ENCODE measurements at places on chromosomes 16 and 17.

DNA sequence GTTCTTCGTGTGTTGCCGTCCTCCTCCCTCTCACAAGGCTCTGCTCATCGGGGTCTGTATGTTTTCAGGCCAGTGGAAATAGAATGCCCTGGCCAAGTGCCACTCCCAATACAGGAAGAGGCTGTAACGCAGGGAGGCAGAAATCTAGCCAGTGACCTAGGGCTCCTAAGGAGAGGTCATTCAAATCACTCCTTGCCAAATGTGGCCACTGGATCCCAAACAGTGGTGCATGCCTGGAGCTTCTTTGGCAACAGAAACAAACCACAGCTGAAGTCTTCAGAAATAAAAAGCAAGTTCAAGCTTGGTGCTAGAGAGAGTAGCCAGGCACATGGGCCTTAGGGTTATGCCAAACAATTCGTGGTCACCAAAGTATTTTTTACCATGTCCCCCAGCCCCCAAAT is 66.1 kb downstream of the SMG6 start:
- no peak for DNase-seq

- DNase-seq, result no peak
Measured at GRCh38 chr16:64989050-64989449, 132.8 kb downstream of the CDH11 start.

- DNase-seq, result no peak
Measured at GRCh38 chr17:77446940-77447634, 306.3 kb downstream of the SEC14L1 start.

DNA sequence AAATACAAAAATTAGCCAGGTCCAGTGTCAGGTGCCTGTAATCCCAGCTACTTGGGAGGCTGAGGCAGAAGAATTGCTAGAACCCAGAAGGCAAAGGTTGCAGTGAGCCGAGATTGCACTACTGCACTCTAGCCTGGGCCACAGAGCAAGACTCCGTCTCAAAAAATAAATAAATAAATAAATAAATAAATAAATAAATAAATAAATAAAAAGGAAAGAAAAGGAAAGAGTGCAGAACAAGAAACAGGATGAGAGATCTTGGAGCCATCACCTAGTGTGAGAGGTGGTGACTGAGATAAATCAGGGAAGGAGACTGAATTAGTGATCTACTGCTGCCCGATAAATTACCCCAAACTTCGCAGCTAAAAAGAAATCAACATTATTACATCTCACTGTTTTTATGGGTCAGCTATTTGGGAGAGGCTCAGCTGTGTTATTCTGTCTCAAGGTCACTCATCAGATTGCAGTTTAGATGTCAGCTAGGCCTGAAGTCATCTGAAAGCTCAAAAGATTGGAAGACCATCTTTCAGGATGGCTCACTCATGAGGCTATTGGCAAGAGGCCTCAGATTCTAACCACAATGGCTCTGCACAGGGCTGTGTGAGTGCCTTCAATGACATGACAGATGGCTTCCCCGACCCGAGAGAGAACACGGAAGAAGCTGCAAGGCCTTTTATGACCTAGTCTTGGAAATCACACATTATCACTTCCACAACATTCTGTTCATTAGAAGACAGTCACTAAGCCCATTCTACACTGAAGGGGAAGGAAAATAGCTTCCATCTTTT is 66.4 kb downstream of the CMC2 start:
- DNase-seq, result no peak

GRCh38 chr16:27721531-27722181 is 171.7 kb downstream of the KATNIP start:
- no peak for DNase-seq

All from NCI-H1092 treated with DMSO at 0.1 percent for 48 hours (cell line).